SJSA1 (cell line): ENCODE measurements at places on chromosomes 5 and 9. TPM values are rescaled to one million over a fixed set of nuclear protein-coding genes. Genes with fewer than 3 reads are reported as not detected.

The MSMP gene
- total RNA-seq, result not detected in 2 replicates

The RPS14 gene
- total RNA-seq, result 2,445 and 3,427 TPM in 2 replicates

DNA sequence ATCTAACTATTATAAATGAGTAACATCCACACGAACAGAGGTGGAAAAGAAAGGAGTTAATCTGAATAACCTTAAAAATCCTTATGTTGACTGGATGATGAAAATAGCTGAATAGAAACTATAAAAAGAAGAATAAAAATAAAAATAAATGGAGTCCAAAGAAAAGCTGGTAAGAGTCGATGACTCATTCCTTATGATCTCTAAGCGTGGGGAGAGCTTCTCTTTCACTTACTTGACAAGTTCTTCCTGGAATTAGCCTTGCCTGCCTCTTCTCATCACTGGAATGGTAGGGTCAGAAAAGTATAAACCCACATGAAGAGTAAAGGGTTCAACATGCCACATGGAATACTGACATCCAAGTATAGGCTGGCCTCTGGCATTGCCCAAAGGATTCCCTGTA is 477.0 kb upstream of the RGMB start:
- DNase-seq, result no peak

DNA sequence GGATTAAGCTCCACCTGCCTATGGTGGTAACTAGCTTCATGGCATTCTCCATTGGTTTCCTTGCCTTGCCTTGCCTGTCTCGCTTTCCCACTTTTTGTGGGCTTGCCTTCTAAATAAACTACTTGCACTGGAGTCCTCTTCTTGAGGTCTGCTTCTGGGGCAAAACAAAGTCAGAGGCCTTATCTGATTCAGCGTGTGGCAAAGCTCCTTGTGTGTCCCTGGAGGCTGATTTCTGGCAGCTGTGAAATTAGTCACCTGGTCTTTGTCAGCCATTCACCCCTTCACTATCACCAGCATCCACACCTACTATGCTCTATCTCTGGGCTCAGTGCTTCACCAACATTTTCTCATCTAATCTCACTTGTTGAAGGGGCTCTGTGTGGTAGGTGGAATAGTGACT is 176.2 kb downstream of the SEC61B start:
- no peak for DNase-seq

- DNase-seq, result no peak
Measured at GRCh38 chr9:105535920-105536668, 21.8 kb upstream of the FKTN start.

DNA sequence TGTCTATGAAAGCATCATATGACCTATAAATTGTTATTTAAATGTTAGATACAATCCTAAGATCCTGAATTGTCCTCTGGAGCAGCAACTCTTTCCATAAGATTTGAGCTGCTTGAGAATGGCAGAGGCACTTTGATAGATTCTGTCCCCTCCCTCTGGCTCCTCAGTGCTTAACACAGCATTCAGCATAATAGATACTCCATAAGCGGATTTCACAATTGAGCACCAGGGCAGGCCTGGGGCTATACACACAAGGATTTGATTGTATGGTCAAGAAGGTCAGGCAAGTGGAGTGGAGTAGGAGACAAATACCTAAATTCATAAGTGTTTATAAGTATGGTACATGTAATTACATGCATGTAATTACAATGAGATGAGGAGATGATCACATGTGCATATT is 96.3 kb downstream of the FOXD1 start:
- DNase-seq, result no peak

DNA sequence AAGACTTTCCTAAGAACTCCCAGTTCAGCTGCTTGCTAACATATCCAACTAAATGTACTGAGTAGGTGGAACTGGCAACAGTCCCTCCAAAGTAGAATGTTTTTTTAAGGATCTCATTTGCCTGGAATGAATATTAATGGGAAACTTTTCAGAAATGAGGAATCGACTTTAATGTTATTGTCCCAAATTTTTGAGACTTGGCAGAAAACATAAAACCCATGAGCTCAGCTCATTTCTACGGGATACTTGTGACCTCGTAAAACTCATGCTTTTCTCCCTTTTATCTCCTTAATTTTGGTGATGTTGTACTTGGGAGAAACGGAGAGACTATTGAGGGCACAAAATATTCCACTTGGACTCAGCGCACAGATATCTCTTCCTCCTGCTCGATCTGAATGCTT is 296.8 kb downstream of the EBF1 start:
- DNase-seq, result no peak

The GRIA1 gene
- not detected in 2 replicates for total RNA-seq

The BAAT gene
- total RNA-seq, result not detected in 2 replicates

DNA sequence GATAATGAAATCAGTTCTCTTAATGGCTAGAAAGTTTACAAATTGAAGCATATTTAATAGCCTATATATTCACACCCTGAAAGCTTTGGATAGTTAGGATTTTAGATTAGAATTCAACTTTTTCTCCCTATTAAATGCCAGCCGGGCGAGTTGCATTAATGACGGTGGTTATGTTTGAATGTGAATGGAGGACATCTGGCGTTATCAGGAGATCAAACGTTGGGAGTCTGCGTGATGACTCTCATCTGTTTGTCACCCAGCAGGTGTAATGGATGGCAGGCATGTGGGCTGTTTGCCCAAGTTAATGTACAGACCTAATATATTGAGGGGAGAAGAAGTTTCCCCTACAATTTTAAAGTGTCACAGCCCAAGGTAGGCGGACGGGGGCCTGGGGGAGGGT is 1227.7 kb upstream of the WWC1 start:
- no peak for DNase-seq

The OLFML2A gene
- 5.0 and 7.8 TPM in 2 replicates for total RNA-seq

The LCN9 gene
- not detected in 2 replicates for total RNA-seq

DNA sequence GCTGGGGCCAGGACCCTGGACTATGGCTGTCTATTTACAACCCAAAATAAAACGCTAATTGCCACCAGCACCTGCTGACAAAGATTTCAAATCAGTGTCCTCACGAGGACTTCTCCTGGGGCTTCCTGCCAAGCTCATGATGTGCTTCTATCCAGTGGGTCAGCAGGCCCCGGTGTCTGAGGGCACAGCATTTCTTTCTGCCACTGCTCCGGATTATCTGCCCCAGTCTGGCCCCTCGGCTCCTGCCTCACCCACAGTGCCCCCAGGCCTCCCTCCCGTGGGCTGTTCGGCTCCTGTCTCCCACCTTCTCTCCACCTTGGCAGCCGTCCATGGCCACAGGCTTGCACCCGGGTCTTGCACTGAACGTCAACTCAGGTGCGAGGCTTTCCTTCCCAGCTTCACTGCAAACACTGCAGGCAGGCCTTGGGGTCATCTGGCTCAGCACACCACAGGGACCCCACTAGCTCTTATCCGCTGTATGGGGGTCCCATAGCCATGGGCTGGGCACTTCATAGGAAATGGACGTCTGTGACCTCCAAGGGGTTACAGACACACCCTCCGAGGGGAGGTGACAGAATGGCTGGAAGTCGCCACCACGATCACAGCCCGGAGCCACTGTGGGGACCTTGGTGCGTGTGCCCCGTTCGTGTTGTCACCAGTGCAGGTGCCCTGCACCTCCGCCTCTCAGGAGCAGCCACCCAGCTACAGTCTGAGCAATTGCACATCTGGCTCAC is 43.8 kb upstream of the FCN1 start:
- DNase-seq, result no peak

DNA sequence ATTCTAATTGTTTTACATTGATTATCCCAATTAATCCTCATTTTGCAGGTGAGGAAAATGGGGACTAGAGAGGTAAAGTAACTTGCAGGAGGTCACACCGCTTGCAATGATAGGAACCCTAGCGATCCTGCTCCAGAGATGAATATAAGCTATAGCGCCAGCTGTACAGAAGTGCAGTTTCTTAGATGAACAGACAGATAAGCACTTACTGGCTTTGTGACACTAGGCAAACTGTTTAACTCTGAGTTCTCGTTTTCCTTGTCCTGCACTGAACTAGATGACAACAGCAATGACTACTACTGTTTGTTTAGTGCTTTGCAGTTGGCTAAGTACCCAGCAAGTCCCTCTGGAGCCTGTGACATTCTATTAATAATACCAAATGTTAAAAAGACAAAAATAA is 11.1 kb downstream of the LHX6 start:
- DNase-seq, result no peak

The PCDHA9 gene
- total RNA-seq, result under 0.01 TPM in 1 of 2 replicates, not detected in the other

DNA sequence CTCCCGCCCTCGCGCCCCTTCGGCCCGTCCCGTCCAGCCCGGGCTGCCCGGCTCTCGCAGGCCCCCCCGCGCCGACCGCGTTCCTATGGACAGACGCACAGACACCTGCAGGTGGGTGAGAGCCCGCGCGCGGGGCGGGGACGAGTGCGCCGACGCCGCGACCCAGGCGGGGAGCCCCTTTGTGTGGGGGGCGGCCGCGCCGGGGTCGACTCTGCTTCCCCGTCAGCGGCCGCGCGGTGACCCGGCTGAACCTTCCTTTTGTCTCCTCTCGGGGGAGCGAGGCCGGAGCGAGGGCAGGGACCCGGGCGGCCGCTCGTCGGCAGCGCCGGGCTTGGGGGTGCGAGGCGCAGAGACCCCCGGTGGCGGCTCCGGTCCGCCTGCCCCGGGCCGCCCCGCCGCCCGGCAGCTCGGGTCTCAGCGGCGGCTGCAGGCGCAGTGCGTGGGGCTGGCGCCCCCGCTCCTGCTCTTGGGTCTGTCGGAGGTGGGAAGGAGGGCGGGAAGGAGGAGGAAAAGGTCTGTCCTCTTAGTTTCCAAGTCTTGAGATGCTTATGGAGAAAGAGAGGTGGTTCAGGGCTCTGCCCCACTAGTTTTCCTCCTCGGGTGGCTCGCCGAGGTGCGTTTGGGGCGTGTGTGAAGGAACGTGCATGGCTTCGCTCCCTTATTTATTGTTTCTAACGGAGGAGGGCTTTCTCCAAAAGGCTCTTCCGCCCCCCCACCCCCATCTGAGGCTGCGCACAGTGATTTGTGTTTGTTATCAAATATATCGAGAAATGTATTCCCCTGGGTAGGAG is 576 bp downstream of the KIAA1958 start:
- DNase-seq, result peak; percentile 51

GRCh38 chr9:76255781-76256455 is 138.3 kb downstream of the RFK start:
- DNase-seq, result no peak

The BTNL3 gene
- not detected in 2 replicates for total RNA-seq

GRCh38 chr5:150457562-150458240 is 8.2 kb upstream of the RPS14 start:
- no peak for DNase-seq

GRCh38 chr9:110626101-110626829 is 42.3 kb upstream of the MUSK start:
- peak; percentile 85 for DNase-seq

DNA sequence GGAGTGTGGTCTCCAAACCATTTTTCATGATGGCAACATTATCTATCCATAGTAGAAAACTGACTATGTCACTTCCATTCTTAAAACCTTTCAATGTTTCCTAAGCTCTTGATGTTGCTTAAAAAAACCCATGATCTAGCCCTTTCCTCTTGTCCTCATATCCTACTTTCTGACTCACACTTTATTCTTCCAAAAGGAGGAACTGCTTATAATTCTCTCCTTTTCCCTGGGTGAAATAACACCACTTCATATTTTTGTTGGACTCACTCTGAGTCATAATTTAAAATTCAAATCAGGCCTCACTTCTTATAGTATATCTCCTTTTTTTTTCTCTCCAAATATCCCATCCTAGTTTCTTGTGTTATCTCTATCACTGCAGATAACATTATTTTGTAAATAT is 513.9 kb downstream of the MAN2A1 start:
- DNase-seq, result no peak

DNA sequence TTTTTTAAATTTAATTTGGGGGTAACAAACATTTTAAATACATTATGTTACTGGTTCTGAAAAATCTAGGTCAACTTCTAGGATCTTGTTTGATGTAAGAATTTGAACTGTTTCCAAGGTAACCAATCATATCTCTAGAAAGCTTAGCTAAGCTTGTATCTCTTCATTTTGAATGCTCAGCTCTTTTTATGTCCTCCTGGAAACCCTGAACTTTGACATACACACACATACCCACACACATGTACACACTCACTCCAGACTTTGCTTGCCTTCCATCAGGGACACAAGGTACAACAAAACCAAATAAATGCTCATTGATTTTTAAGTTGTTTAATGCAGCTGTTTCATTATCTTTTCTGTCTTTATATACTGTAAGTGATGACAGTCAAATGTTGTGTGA is 178.5 kb downstream of the RAB3C start:
- no peak for DNase-seq

DNA sequence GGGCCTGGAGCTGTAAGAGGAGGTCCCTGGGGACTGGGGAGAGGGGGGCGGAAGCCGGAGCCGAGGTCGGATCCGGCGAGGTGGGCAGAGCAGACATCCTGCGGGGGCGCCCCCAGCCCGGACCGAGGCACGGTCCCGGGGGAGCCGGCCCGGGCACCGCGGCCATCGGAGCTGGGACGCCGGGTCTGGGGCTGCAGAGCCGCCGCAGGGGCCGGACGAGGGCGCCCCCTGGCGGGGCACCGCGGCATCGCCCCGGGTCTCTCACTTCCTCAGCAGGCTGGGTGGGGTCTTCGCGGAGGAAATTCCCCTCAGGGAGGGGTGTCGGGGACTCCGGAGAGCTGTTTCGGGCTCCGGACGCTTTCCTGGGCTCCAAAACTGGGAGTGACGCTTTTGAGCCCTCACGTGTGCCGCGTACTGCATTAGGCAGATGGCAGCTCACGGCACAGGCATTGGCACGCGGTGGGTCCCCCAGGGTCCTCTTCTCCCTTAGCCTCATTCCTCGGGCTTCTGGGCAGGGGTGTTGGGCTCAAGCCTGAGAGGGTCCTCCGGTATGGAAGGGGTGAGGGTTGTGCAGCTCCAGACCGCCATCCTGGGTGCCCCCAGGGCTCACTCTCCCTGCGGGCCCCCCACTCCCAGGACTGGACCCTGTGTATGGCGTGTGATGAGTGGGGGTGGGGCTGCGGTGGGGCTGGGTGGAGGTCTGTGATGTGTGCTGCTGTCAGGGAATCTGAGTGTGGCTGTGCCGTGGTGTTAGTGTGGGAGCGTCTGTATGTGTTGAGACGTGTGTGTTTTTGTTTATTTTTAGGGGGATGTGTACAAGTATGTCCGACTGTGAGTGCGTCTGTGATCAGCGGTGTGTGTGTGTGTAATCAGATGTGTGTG is 29.6 kb downstream of the LHX2 start:
- DNase-seq, result no peak

The FOXD4 gene
- total RNA-seq, result 0.24 TPM in 1 of 2 replicates, not detected in the other

- no peak for DNase-seq
Measured at GRCh38 chr5:57117596-57117995, 56.3 kb upstream of the GPBP1 start.

The AQP7 gene
- total RNA-seq, result not detected in 2 replicates

- DNase-seq, result no peak
Measured at GRCh38 chr9:76756268-76756640, 8.0 kb upstream of the PCA3 start.
